Stimulated activated CD8-positive, alpha-beta memory T cell treated with anti-CD3 and anti-CD28 coated beads, Interleukin-12 subunit alpha, Interleukin-12 subunit beta, amount 100 ng/mL, for 1 hour (primary cell): ENCODE measurements at places on chromosomes 5 and 9.

DNA sequence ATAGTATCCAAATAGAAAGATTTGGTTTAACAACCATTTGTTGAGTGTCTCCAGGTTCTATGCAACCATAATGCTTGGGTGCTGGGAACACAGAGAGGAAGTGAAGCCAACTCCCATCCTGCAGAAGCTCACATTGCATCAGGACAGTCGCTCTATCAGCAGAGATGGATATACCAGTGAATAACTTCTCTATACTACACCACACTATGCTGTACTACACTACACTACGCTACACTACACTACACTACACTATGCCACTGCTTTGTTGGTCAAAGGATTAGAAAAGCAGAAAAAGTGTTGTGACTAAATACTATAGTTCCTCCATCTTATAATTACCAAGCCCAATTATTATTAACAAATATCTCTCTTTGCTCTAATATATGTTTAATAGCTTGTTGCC is 89.2 kb upstream of the PRRC1 start:
- DNase-seq: no peak

DNA sequence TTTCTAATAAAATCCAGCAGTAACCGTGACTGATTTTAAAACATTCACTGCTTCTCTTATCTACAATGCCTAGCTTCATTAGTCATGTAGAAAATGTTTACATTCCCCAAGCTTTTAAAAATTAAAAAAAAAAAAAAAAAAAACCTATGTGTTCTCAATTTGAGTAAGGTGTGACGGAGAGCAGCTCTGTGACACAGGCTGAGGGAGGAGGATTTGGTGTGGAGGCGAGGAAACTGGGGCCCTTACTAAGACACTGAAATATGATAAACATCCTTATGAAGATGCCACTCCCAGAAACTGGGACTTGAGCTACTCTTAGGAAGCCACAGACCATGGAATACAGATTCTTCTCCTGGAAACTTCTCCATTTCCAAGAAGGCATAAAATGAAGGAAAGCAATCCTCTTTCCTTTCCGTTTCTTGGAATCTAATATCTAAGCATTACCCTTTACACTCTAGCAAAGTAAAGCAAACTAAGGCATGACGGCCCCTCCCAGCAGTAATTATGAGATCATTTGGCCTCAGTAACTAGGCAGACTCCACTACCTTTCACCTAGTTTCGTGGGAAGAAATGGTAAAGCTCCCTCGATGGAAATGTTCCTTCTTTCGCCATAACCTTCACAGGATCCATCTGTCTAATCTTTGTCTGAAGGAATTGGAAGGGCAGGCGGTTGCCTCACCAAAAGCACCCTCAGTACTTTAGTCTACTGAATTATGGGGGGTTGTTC is 23.5 kb downstream of the GRAMD2B start:
- no peak for DNase-seq

- no peak for DNase-seq
Observed at GRCh38 chr5:154444556-154445421, 1.0 kb upstream of the SAP30L start.

GRCh38 chr5:14595891-14596290 is 14.3 kb downstream of the OTULINL start:
- no peak for DNase-seq

- DNase-seq: no peak
Observed at GRCh38 chr9:72579880-72580550, 58.6 kb downstream of the TMC1 start.

GRCh38 chr9:22009506-22009867 is 382 bp upstream of the CDKN2B start:
- DNase-seq: no peak

DNA sequence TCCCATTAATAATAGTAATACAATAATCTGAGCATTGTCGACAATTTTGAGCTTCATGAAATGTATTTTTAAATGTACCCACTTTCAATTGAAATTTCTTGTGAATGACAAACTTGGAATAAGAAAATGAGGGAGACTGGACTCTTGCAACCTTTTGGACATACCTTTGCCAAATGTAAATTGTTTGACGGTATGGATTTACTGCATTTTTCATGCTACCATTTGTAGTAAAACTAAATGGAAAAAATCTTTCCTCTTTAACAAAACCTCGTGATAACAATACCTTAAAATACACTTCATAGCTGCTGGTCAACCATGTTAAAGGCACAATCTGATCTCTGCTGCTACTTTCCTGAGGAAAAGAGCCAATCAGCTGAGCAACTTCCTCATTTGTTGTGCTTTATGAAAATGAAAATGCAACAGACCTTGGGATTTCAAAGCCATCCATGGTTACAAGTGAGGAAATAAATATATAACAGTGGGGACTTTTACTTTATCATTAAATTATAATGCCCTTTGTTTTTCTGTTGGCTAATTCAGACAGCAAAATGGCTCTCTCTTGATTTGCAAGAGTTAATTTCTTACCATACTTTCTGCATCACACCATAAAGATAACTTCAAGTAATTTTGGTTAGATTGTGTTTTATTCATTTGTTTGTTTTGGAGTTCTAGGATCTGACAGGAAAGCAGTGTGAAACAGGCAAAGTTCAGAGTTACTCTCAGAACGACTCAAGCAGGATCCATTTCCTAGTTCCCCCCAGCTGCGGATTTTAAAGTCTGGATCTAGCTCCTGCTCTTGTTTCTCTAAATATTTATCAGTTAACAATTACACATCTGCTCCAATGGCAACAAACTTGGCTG is 1.1 kb downstream of the ALDH1A1 start:
- no peak for DNase-seq

GRCh38 chr5:141511771-141512325 is 23.0 kb downstream of the PCDHGC5 start:
- no peak for DNase-seq

GRCh38 chr5:168163966-168164365 is 127.5 kb upstream of the WWC1 start:
- no peak for DNase-seq

- no peak for DNase-seq
Observed at GRCh38 chr9:97786341-97786740, 66.7 kb upstream of the FOXE1 start.
